ENCODE measurements at places on chromosomes 1 and 21.

- no peak for DNase-seq
Observed at GRCh38 chr1:20702416-20702815, 15.4 kb downstream of the KIF17 start.

- DNase-seq: no peak
Observed at GRCh38 chr21:45067462-45068285, 6.7 kb upstream of the ADARB1 start.

- no peak for DNase-seq
Observed at GRCh38 chr21:42256316-42256715, 37.4 kb downstream of the ABCG1 start.

GRCh38 chr1:206606867-206607266 is 5.4 kb downstream of the EIF2D start:
- DNase-seq: no peak

DNA sequence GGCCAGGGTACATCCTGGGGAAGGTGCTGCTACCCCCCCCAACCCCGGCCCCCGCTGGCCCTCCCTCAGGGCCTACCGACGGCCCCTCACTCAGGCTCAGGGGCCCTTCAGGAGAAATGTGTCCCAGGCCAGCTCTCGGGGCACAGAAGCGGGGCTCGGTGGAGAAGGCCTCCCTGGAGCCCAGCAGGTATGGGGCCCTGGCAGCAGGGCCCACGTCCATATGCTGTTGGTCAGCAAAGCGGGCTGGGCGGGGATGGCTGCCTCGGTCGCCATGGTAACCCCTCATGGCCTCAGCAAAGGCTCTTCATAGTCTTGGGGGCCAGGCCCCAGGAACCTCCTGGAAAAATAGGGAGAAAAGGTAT is 24.4 kb downstream of the DLGAP3 start:
- no peak for DNase-seq

GRCh38 chr1:244768186-244768585 is 67.3 kb upstream of the COX20 start:
- no peak for DNase-seq

- DNase-seq: peak; percentile 26
Observed at GRCh38 chr21:31599013-31599412, 60.5 kb upstream of the SOD1 start.

DNA sequence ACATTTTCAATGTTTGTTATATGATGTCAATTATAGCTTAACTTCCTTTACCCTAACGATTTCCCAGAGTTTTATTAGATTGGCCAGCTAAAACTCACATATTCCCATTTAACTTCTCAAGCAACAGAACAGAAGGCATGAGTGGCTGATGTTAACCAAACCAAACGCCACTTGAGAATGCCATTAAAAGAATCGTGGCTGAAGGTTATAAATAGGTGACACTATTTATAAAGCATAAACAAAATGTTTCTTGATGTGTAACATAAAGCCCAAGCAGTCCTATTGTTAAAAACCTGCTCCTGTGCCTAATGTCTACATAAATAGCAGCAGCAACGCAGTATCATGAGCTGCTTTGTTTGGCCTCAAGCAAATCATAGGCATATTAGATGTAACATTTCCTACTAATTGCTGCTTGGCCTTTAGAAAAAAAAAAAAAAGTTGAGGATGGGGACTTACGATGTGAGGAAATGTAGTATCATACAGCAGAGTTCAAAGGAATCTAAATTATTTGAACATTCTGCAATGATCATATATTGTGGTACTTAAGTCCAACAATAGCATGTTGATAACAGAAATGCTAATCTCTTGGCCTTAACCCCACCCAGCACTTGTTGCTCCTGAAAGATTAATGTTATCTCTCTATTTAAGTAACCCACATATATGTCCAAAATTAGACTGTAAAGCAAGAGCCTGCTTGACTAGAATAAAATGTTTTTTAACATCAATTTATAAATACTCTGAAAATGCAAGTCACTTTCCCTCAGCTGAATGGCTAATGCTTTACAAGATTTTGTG is 106.0 kb downstream of the ESRRG start:
- DNase-seq: no peak

DNA sequence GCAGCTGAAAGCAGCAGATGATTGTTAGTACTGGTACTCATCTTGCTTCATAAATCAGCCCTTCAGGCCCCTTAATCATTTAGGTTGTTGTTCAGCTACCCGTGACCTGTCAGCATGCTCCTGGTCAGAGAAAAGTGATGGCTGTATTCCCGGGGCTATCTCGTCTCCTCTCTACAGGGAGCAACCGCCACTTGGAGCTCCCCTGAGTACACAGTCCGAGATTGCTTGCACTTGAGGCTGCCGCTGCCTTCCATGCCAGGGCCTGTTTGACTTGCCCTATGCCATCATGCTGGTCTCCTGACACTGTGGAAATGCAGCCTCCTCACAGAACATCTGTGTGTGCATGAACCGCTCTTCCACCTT is 97.5 kb downstream of the SPATA46 start:
- no peak for DNase-seq

Data from hypothalamus (tissue), 51 donors.